ENCODE measurements at places on chromosomes 13 and 19. TPM values are rescaled to one million over a fixed set of nuclear protein-coding genes. Genes with fewer than 3 reads are reported as not detected.

Gene OR7C1
- total RNA-seq: not detected

Gene RPS16
- total RNA-seq: 80.1 TPM

Gene URAD
- not detected for total RNA-seq

Gene ZNF888
- total RNA-seq: 5.2 TPM

Gene SYCN
- total RNA-seq: not detected

Gene ADAMTS10
- 14.2 TPM for total RNA-seq

Gene CEACAM3
- not detected for total RNA-seq

Gene NLRP5
- not detected for total RNA-seq

Gene EDNRB
- 37.7 TPM for total RNA-seq

Gene ANKLE1
- 0.76 TPM for total RNA-seq

Gene ZNF780B
- 6.3 TPM for total RNA-seq

Gene DOHH
- total RNA-seq: 11.0 TPM

Gene IZUMO2
- total RNA-seq: not detected

Gene RNF17
- total RNA-seq: not detected

Gene DNAJC15
- 16.1 TPM for total RNA-seq

Gene CEBPA
- under 0.01 TPM for total RNA-seq
